ENCODE measurements at places on chromosomes 1 and 21. TPM values are rescaled to one million over a fixed set of nuclear protein-coding genes. Genes with fewer than 3 reads are reported as not detected.

GRCh38 chr1:213714645-213715044 lies 273.1 kb upstream of the PROX1 start:
- DNase-seq: no peak

Gene FAM131C
- total RNA-seq: not detected

Gene PTPN14
- 16.5 TPM for total RNA-seq

Gene CHI3L1
- total RNA-seq: not detected

GRCh38 chr1:5519366-5520135 lies 472.7 kb downstream of the NPHP4 start:
- no peak for DNase-seq

DNA sequence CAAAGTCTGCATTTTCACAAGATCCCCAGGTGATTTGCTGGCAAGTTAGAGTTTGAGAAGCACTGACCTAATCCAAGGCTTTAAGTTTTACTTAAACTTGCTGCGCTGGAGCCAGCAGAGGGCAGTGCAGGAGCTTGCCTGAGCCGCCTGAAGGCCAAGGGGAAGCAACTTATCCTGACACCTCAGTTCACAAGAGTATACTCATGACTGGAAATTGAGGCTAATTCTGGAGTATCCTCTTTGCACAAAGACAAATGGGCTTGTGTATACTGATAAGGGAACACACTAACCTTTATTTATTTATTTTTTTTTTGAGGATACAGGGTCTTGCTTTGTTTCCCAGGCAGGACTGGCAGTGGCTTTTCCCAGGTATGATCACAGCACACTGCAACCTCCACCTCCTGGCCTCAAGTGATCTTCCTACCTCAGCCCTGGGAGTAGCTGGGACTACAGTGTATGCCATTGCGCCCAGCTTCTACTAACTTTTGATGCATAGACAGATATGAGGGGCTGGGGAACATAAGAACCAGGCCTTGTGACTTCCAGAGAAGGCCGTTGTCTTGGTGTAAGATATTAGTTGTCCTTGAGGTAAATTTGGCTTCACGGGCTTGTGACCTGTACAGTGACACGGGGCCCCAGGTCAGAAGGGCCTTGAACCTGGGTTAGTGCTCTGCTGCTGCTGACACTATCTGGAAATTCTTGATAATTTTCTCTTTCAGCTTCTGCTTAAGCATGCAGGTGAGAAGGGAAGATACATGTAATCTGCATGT lies 29.0 kb upstream of the SLAMF1 start:
- DNase-seq: peak; percentile 68

GRCh38 chr1:200883118-200883517 lies 10.3 kb downstream of the GPR25 start:
- DNase-seq: no peak

- DNase-seq: no peak
Observed at GRCh38 chr1:155113450-155113980, 14.2 kb upstream of the EFNA1 start.

- DNase-seq: no peak
Observed at GRCh38 chr1:76501586-76502219, 365.6 kb upstream of the ST6GALNAC5 start.

Gene NUCKS1
- total RNA-seq: 191 TPM

- no peak for DNase-seq
Observed at GRCh38 chr1:92447033-92447681, 39.6 kb downstream of the GFI1 start.

GRCh38 chr1:160834945-160835565 lies 27.6 kb downstream of the CD244 start:
- peak; percentile 57 for DNase-seq

DNA sequence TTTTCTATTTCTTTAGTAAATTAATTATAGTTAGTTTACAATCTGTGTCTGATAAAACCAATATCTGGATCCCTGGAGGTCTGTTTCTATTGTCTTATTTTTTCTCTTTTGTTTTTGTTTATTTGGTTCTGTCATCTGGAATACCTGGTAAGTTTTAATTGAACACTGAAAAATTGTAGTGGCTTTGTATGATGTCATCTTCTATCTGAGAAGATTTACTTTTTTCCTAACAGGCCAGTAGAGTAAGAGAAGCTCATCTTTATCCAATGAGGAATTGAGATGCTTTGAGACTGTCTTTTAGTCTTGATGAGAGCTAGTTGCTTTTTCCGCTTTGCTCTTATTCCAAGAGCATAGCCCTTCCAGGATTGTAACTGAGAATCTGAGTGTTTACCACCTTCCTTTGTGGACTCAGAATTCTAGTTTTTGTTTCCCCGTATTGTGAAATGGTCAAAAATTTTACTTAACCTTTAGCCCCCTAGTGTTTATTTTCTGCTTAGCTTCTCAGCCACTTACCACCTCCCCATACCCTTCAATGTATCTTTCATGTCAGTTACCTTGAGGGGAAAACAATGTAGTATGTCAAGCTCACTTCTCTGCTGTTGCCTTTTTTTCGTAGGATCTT lies 25.0 kb downstream of the PTGFRN start:
- no peak for DNase-seq

Gene OR2T35
- not detected for total RNA-seq

Gene MAP3K21
- 3.2 TPM for total RNA-seq

- no peak for DNase-seq
Observed at GRCh38 chr1:160795951-160796383, at the start of gene LY9. Gene LY9, plus strand, starts transcription at chr1:160796174. Its CDS starts 14 bp downstream, at chr1:160796188.

GRCh38 chr1:172342584-172343239 lies 77.8 kb upstream of the C1orf105 start:
- peak; percentile 16 for DNase-seq

- DNase-seq: no peak
Observed at GRCh38 chr1:161390559-161390858, 22.8 kb upstream of the CFAP126 start.

DNA sequence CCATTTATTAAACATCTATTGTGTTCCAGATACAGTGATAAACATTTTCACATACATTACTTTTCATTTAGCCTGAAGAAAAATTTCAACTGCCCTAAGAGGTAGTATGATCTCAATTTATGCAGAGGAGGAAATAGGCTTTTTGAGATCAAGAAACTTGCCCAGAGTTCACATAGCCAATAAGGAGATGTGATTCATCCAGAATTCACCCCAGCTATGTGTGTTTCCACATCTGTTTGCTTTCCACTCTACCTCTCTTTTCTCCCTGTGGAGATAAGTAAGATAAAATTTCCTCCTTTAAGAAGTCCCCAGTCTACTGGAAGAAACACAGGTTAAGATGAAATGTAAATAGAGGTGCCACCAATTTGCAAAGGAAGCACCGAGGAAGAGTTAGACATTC lies 199.7 kb upstream of the C8B start:
- DNase-seq: no peak

- peak; percentile 27 for DNase-seq
Observed at GRCh38 chr1:6075748-6076147, 30.1 kb downstream of the KCNAB2 start.

- peak; percentile 80 for DNase-seq
Observed at GRCh38 chr1:235902677-235903542, 36.2 kb upstream of the LYST start.

- DNase-seq: no peak
Observed at GRCh38 chr1:205554026-205554811, 49.8 kb downstream of the CDK18 start.

- peak; percentile 26 for DNase-seq
Observed at GRCh38 chr1:99728494-99729235, 37.8 kb downstream of the FRRS1 start.
